Kidney epithelial cell (primary cell): ENCODE measurements at places on chromosomes 11 and 22. TPM values are rescaled to one million over a fixed set of nuclear protein-coding genes. Genes with fewer than 3 reads are reported as not detected.

- DNase-seq = no peak
These were observed 51.0 kb downstream of the MAPK1 start for GRCh38 chr22:21816472-21816786.

DNA sequence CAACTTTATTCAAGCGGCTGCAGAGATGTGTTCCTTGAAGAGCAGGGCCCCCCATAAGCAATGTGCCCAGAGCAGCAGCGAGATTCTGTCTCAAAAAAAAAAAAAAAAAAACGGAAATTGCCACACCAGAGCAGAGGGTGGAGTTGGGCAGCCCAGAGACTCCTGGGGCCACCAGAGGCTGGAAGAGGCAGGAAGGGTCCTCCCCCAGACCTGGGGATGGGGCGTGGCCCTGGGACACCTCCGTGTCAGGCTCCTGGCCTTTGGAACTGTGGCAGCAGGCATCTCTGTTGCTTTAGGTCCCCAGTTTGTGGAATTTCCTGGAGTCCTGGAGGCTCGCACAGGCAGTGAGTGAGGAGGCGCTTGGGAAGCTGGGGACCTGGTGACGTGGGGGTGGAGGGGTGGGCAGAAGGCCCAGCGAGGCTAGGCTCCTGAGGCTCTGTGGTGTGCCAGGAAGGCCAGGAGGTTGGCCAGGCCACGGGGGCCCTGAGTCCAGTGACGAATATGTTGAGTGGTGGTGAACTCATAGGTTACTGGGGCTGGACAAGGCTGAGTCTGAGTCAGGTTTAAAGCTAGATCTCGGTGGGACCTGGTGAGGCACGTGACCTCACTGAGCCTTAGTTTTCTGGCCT, 735.6 kb downstream of the BRD1 start:
- no peak for DNase-seq

Gene DDB1
- total RNA-seq = 163 and 165 TPM in 2 replicates

- DNase-seq = no peak
These were observed 107.8 kb upstream of the LMO1 start for GRCh38 chr11:8371516-8371884.

Gene RBFOX2
- total RNA-seq = 75.1 and 91.2 TPM in 2 replicates

Gene HEPHL1
- not detected in 2 replicates for total RNA-seq

Gene TYR
- not detected in 2 replicates for total RNA-seq

GRCh38 chr11:1308743-1309497, 512 bp downstream of the TOLLIP start:
- DNase-seq = no peak

Gene UBQLN3
- not detected in 2 replicates for total RNA-seq

- DNase-seq = peak; percentile 90
These were observed at the start of gene AMPD3 for GRCh38 chr11:10454878-10455631. Gene AMPD3 (plus strand): TSS chr11:10455264. CDS start chr11:10461520, 6,256 bp downstream.

GRCh38 chr11:47569646-47570045, 4.2 kb downstream of the PTPMT1 start:
- DNase-seq = no peak

Gene DENND6B
- total RNA-seq = 4.5 TPM in 2 replicates

DNA sequence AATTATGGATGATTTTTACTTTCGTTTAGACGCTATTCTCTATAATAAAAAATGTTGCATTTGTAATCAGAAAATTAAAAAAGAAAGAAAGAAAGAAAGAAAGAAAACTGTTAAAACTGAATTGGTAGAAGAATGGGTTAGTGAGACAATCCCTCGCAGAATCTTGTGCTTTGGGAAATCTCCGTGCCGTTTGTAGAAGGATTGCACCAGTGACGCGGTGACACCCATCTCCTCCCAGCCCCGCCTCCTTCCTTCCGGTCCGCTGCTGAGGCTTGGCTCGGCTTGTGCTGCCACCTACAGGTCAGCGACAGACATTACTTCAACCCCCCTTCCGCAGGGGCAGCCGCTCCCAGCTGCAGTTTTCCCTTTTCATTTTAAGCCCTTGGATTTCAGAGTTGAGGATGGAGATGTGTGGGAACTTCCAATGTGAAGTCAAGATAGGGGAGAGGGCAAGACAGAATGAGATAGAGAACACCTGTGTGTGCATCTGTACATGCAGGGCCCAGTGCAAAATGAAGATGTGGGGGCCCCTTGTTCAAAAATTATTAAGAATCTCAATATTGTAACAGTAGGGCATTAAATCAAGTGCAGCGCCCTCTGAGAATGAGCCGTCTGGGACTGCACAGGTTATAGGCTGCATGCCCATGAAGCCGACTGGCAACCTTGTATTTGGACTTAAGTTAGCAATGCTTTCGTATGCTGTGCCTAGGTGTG, 41.1 kb downstream of the TST start:
- peak; percentile 25 for DNase-seq

- DNase-seq = no peak
These were observed 8.8 kb upstream of the OR9I1 start for GRCh38 chr11:58134151-58134550.

DNA sequence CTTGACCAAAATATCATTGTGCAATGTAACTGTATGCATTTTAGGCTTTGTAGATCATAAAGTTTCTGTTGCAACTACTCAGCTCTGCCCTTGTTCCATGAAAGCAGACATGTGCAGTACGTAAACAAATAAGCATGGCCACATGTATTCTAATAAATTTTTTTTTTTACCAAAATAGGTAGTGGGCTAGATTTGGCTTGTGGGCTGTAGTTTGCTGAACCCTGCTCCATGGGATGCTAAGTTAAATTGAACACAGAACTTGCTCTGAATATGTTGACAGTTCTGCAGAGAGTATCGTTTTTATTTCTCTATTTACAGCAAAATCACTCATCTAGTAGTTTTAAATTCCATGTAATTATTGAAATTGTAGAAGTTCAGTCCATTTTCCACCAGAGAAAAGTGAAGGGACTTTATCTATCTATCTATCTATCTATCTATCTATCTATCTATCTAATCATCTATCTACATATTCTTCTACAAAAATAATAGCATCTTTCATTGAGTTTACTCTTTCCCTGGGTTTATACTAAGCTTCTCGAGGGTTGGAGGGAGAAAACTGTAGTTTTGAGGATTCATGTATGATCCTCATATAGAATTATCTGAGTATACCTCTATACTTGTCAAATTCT, 9.5 kb upstream of the OOSP4A start:
- no peak for DNase-seq

Gene XKR3
- not detected in 2 replicates for total RNA-seq

DNA sequence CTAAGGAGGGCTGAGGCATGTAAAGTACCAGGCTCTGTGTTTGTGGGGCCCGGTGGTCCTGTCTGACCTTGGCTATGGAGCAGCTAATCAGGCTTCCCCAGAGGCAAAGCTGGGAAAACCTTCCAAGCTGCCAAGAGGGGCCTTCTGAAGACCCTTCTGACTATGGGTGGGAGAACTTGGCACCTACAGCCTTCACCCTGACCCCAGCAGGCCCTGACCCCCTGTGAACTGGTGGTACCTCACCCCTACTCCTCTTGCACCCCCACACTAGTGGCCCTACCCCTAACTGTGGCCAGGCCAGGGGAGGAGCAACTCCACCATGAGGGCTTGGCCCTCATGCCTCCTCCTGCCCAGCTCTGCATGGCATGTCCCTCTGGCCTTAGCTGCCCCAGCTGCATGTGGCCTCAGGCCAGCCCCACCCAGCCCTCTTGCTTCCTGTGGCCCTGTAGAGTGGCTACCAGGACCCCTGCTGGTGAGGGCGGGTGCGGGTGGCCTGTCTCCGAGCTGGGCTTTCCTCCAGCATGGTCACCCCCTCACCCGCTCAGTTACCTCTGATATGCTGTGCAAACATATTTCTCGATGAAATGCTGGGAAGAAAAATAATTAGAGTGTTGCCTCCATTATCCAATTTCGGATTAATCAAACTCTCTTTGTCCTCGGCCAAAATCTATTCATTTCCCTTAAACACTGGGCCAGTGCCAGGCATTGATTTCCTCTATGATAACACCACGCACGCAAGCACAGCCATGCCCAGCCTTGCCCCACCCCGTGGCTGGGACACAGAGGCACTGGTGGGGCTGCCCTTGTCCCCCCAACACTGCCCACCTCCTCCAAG, 7.5 kb downstream of the GNAZ start:
- DNase-seq = no peak

DNA sequence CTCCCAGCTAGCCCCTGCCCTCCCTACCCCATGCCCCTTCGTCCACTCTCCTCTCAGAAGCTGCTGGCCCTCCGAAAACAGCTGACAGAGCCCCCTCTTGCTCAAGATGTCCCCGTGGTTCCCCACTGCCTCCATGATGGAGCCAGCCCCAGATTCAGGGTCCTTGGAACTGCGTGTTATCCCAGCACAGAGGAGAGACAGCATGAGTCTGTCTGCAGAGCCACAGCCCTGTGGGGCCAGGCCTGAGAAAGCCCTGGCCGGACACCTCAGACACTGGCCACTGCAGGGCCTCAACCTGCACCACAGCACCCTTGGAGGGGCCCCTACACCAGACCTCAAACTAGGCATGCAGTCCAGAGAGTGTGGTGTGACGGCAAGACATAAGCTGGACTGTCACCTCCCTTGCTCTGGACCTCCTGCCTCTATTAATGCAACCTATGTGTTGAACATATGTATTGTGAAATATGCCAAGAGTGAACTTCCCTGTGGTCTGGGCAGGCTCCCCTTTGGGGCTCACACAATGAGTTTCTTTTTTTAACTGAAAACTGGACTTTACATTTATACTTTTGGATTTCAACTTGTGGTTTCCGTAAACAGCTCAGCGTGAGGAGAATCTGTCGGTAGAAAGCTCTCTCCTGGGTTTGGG, 9.6 kb downstream of the PNPLA5 start:
- no peak for DNase-seq

Gene TRIM3
- 13.7 and 13.8 TPM in 2 replicates for total RNA-seq

- DNase-seq = no peak
These were observed 228.3 kb upstream of the PITPNB start for GRCh38 chr22:28147401-28147800.

Gene UBE4A
- total RNA-seq = 45.0 and 49.3 TPM in 2 replicates

DNA sequence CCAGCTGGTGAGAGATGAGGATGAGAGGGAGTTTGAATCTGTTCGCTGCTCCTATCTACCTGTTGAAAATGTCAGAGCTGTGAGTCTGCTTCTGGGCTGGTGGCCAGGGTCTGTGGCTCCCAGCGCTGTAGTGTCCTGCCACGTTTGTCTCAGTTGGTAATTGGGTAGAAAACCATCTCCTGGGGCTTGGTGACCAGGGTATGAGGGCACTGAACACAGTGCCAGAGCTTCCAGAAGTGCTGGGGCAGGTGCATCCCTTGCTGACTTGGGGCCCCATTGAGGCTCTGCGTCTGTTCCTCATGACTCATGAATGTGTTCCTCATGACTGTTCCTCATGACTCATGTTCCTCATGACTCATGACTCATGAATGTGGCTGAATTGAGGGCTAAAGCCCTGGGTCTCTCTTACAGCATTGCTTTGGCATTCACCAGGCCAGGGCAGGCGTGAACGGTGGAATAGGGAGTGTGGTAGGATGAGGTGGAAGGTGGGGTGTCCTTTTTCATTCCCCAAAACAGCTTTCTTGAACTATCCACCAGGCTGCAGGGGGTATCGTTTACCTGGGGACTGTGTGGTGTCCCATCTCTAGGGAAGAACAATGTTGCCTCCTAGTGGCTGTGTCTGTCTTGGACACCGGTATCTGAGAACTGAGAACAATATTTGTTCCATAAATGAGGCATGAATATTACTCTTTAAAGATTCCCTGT, 139.5 kb downstream of the COMMD9 start:
- peak; percentile 97 for DNase-seq

DNA sequence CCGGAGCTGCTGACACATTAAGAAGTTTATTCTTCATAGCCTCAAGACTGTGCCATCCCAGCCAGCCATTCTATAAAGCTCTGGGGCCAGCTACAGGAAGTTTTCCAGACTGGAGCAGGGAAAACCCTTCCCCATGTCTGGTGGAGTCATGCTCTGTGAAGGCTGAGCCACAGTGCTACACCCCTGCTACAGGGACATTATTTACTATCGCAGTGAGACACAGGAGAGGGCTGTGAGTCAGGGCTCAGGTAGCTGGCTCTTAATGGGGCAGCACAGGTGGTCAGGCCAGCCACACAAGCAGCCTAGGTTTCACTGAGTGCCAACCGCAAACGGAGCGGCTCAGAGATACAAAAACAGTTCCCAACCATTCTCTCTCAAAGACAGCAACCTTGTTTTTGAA, 12.1 kb downstream of the HPS4 start:
- DNase-seq = peak; percentile 99

DNA sequence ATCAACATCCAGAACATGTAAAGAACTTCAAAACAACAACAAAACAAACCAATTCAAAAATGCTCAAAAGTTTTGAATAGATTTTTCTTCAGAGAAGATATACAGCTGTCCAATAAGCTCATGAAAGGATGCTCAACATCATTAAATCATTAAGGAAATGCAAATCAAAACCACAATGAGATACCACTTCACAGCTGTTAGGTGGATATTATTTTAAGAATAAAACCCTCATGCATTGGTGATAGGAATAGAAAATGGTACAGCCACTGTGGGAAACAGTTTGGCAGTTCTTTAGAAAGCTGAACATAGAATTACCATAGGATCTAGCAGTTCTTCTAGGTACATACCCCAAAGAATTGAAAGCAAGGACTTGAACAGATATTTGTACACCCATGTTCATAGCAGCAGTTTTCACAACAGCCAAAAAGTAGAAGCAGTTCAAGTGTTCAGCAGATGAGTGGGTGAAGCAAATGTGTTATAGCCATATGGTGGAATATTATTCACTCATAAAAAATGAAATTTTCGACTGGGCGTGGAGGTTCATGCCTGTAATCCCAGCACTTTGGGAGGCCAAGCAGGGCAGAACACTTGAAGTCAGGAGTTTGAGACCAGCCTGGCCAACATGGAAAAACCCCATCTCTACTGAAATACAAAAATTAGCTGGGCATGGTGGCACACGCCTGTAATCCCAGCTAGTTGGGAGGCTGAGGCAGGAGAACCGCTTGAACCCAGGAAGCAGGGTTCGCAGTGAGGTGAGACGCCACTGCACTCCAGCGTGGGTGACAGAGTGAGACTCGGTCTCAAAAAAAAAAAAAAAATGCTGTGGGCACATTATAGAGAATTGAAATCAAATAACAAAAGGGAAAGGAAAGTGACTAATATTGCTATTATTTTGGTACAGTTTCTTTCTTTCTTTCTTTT, 42.9 kb downstream of the CBL start:
- DNase-seq = no peak

- no peak for DNase-seq
These were observed 67.1 kb downstream of the MYEOV start for GRCh38 chr11:69361048-69361447.

DNA sequence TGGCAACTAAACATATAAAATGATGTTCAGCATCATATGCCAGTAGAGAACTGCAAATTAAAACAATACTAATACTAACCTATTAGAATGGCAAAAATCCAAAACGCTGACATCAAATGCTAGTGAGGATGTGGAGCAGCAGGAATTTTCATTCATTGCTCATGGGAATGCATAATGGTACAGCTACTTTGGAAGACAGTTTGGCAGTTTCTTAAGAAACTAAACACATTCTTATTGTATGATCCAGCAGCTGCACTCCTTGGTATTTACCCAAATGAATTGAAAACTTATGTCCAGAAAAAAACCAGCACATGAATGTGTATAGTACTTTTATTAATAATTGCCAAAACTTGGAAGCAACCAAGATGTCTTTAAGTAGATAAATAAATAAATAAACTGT, 258.0 kb downstream of the TENM4 start:
- DNase-seq = no peak

GRCh38 chr11:117884994-117885393, 8.5 kb upstream of the FXYD6 start:
- DNase-seq = peak; percentile 53
